Stimulated activated CD4-positive, alpha-beta T cell treated with anti-CD3 and anti-CD28 coated beads, Interleukin-2, amount 100 ng/mL, for 24 hours (primary cell): ENCODE measurements at places on chromosomes 2 and 18.
A peak's percentile ranks its signal among the peaks of the same experiment; 100 is the strongest.

DNA sequence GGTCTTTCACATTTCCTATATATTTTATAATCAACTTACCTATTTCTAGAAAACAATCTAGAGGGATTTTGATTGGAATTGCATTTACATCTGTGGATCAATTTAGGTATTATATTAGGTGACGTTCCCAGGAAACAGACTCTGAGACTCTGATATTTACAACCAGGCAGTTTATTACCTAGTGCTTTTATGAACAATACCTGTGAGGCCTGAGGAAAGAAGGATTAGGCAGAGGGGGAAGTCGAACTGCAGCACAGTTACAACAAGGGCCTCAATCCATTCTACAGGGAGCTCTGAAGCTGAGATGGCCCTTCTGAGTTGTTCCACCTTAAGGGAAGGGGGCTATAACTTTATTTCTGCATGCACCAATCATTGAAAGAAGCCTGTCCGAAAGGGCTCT is 206.9 kb downstream of the MYO1B start:
- no peak for DNase-seq

DNA sequence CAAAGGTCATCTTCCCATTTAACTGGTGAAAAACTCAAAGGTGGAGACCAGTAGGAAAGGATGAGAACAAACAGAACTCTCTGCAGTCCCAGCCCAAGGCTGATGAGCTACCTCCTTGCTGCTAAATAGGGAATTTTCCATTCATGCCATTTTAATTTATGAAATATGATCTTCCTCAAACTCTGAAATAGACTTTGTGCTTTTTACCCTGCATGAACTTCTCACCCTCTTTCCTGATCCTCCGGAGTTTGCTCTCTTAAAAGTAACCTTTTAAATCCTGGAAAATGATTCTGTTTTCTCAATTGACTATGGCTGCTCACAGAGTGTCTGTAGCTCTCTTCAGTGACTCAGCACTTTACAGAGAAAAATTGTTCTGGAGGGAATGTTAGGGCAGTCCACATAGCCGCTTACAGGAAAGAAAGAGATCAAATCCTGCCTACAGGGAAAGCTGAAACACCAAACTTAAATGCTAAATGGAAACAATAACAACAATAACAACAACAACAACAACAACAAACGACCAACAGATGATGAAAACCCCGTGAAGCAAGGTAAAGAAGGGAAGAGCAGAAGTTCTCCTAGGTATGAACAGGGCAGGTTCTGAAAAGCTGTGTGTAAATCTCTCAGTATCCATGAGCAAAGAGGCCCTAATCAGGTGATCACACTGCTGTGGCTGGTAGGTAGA is 79.8 kb upstream of the SESTD1 start:
- no peak for DNase-seq

DNA sequence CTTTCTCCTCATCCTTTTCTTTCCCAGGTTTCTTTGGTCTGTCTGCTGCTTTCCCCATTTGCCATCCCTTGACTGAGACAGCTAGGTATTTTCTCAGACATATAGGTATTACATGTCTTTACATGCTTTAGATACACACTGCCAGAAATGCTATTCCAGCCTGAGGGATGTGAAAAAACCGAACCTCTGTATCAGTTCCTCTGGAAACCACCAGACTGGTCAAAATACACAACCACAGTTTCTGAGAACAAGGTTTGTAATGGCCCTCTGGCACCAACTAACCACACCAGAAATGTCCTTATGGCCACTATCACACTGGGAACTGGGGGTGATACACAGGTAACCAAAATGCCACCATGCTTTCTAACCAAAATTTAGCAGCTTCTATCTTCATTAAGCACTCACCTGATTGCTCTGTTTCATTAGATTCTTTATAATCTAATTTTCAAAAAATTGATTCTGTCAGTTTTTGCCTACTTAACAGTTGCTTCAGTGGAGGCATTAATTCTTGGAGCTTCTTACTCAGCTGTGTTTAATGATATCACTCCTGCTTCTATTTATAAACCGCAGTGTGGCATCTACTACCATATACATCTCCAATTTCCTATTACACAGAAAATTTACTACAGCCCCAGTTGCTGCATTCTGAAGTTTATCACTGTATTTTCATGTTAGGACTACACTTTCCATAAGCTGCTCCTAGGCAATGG is 243.5 kb downstream of the WDPCP start:
- DNase-seq, result no peak

- no peak for DNase-seq
These were observed 56.4 kb downstream of the MAP4K3 start for GRCh38 chr2:39380525-39381150.

- no peak for DNase-seq
These were observed 98.5 kb upstream of the GPR45 start for GRCh38 chr2:105143094-105143466.

DNA sequence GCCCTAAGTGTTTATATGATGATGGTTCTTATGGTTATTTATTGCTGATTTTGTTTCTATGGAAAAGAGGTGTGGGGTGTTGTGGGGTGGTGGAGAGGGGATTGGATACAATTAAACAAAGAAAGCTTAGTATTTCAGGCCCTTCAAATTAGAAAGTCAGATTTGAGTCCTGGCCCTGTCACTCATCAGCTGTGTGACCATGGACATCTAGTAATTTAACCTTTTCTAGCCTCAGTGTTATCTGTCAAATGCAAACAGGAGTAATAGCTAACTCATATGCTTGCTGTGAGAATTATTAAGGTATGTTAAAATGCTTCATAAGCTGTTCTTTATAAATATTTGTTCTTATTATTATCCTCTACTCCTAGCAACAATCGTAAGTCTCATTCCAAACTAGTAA is 2.1 kb upstream of the MEMO1 start:
- no peak for DNase-seq

DNA sequence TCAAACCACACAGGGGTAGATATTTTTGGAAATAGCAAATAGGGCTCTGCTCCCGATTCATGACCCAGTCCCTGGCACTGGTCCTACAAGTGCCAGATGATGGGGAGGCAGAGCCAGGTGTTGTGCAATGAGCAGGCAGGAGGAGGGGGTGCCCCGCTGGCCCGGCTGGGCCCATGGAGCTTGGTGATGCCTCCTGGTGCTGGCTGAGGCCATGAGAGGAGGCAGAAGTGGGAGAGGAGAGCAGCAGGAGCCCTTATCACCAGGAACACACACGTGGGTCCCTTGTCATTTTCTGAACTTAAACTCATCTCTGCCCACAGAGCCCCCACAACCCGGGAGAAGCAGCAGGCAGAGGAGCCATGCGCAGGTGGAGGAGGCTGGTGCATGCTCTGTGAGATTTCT is 90.5 kb upstream of the MAPK4 start:
- no peak for DNase-seq

DNA sequence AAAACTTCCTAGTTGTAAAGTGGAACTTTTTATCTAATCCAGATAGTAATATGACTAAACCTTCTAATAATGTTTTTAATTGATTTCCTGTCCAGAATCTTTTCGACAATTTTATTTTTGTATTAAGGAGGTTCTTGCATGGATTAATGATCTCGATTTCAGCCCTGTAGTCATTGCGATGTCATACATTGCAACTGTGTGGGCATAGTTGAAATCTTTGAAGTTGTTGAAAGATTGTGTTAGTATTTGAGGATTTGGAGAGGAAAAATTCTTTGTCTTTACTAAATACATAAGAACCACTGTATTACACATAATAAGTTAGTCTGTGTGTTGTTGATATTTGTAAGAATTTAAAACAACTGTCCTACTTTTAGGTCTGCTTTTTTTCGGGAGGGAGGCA is 31.1 kb downstream of the ACSL3 start:
- DNase-seq, result no peak

- no peak for DNase-seq
These were observed 19.0 kb upstream of the DUSP19 start for GRCh38 chr2:183059561-183059960.

GRCh38 chr2:20212459-20212870 is 12.5 kb downstream of the SDC1 start:
- DNase-seq, result no peak

DNA sequence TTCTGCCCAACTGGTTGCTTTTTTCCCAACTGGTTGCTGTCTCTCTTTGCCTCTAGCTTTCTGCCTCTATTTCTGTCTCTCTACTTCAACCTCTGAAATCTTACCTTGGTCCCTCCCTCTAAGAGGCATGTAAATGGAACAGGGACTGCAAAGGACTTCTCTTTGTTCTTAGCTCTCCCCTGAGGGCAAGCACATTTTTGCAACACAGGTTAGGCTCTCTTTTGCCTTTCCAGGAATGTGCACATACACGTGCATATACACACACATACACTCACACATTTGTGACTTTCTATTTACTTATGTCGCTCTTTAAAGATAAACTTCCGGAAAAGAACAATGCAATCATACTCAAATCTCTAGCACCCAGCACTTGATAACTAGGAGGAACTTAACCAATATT is 262.6 kb upstream of the DDX18 start:
- DNase-seq, result no peak

- no peak for DNase-seq
These were observed 66.9 kb downstream of the CDH20 start for GRCh38 chr18:61400016-61400635.

- DNase-seq, result no peak
These were observed 101.0 kb downstream of the EVA1A start for GRCh38 chr2:75459565-75460310.

DNA sequence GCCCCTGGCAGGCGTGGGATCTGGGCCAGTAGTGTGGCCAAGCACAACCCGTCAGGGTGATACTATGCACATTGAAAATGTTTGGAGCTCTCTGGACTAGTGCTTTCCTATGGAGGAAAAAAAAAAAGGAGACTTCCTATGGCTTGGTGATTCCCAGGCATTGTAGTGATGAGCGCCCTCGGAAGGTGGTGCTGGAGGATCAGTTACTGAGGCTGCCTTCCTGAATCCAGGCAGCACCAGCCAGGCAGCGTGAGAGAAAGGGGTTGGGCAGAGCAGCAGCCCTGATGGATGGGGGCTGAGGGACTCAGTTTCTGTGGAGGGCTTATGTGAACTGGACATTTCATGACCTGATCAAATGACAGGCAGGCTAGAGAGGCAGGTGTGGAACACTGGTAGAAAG is 70.9 kb downstream of the CHRNA1 start:
- DNase-seq, result no peak

DNA sequence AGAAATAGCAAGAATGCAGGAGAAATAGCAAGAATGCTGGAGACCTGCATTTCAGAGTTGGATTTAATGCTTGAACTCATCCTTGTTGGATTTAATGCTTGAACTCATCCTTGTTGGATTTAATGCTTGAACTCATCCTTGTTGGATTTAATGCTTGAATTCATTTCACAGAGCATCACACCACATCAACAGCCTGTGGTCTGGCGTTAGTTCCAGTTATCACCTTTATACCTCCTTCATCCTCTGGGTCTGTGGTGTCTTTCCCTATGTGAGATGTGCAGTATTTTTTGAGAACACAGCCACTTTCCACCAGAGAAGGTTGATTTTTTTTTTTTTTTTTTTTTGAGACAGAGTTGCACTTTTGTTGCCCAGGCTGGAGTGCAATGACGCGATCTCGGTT is 546.4 kb upstream of the SOX11 start:
- DNase-seq, result no peak

- DNase-seq, result no peak
These were observed 70.2 kb upstream of the LYPD1 start for GRCh38 chr2:132740081-132740720.

DNA sequence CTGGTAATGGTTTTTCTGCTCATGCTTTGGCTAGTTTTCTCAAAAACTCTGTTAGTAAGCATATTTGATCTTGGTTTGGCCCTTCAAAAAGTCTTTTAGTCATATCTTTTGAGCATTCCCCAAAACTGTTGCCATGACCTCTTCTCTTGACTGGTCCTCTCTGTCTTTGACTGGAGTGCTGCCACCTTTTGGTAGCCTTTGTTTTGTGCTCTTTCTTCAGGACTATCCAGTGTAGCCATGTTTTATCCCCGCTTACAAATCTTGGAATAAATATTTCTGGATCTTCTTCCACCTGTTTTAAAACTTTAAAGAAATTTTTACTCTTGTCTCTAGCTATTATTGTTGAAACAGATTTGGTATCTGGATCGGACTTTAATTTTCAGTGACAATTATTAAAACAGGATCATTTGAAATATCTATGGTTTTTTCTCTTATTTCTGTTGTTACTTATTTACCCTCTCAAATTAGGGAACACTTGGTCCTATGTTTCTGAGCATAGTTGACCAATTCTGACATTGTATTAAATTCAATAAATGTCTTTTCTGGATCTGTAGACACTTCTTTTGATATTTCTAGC is 965 bp upstream of the ELOA2 start:
- DNase-seq, result no peak

- DNase-seq, result no peak
These were observed 9.3 kb upstream of the KCNE4 start for GRCh38 chr2:223042704-223043118.

DNA sequence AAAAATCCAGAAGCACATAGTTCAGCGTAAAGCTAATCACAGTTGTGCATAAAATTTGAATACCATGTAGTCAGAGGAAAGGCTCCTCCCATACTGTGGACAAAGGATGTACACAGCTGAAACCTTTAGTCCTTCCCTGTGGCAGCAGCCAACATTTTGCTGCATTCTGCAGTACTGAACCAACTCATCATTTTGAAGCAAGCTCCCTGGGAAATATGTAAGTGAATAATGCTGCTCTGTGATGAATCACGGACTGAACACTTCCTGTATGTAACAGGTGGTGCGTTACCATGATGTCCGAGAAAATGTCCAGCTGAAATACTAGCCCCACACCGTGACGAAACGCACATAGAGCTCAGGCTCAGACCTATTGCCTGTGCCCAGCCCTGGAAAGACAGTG is 421.1 kb upstream of the RAB12 start:
- DNase-seq, result no peak

DNA sequence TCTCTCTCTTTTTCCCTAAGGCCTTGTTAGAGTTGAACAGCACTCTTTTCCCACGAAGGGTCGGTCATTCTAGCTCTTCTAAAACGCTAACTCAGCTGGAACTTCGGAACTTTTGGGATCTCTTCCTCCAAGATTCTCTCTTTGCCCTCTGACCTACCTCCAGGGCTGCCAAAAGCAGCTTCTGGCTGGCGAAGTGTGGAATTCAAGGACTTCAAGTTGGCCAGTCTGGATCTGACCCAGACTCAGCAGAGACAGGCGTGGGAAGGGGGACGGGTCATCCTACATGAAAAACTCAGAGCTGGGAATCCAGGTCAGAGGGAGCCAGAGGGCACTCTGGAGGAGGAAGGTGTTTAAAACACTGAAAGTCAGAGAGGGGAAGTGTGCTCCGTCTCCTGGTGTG is 305.5 kb upstream of the HDAC4 start:
- DNase-seq, result peak; percentile 11
